ENCODE measurements at places on chromosomes 16 and 17. TPM values are rescaled to one million over a fixed set of nuclear protein-coding genes. Genes with fewer than 3 reads are reported as not detected.
A peak's percentile ranks its signal among the peaks of the same experiment; 100 is the strongest.

The FBXO39 gene
- not detected for total RNA-seq

GRCh38 chr16:81779536-81780320, 637 bp downstream of the PLCG2 start:
- no peak for DNase-seq

- peak; percentile 68 for DNase-seq
Observed at GRCh38 chr17:67689534-67690177, 28.1 kb upstream of the NOL11 start.

The INCA1 gene
- total RNA-seq: 0.69 TPM

- DNase-seq: no peak
Observed at GRCh38 chr16:55010492-55011160, 80.0 kb downstream of the IRX5 start.
